IMR-90 (cell line): ENCODE measurements at places on chromosomes 1 and 21. TPM values are rescaled to one million over a fixed set of nuclear protein-coding genes. Genes with fewer than 3 reads are reported as not detected.

Gene SAMSN1
- total RNA-seq, result not detected in 2 replicates

Gene OR13G1
- total RNA-seq, result not detected in 2 replicates

Gene CTSS
- 0.18 and 0.56 TPM in 2 replicates for total RNA-seq

Gene HRNR
- total RNA-seq, result not detected in 2 replicates

DNA sequence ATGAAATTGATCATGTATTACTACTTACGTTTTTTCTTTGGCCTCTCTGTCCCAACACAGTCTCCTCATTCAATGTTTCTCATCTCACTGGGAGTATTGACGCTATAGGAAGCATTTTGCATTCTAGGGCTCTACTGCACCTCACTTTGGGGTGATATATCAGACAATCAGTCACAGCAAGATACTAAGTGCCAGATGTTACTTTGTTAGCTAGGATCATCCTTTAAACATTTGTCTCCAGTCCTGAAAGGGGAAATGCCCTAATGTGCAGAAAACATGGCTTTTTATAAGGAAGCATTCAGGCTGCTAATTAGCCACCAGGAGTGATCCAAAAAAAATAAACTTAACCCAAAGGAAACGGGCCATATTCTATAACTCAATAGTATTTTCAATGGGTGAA is 409.1 kb downstream of the RWDD3 start:
- H3K27me3 ChIP-seq, result no peaks in the 10 kb centered on the region
- no peak overlapping the region for H3K4me3 ChIP-seq
- DNase-seq, result no peak
- no peaks in the 10 kb centered on the region for H3K36me3 ChIP-seq
- H3K27ac ChIP-seq, result no peak overlapping the region

DNA sequence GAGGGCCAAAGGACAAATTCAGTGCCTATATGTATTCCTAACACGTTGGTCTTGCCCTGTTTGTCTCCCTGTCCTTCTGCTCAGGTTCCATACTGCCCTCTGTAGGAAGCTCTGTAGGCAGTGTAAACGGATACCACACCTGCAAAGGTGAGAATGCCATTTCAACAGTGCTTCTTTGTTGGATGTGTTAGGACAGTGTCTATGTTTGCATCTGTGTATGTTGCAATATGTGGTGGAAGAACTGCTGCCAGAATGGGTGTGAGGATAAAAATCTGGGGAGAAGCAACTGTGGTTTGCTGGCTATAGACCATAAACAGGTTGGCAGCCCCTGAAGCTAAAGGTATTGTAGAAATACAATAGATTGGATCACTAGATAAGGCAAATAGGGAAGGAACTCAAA is 113.1 kb upstream of the BMP8A start:
- H3K36me3 ChIP-seq, result peaks cover 29% of the 10 kb centered on the region
- H3K4me3 ChIP-seq, result no peak overlapping the region
- no peak overlapping the region for H3K27ac ChIP-seq
- no peak for DNase-seq

DNA sequence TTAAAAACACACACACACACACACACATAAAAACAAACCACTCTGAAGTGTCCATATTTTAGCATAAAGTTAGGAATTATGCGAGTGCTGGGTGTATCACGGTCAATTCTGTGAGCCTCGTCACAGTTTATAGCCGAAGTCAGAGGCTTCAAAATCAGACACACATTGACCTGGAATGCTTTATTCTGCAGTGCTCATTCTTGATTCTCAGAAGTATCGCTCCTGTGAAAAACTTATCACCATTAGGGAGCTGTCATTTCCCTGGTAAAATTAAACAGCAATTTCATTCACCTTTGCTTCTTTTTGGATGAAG is 8.7 kb upstream of the IRF2BP2 start:
- DNase-seq, result no peak
- no peak overlapping the region for H3K4me3 ChIP-seq
- no peaks in the 10 kb centered on the region for H3K27me3 ChIP-seq
- H3K4me1 ChIP-seq, result peaks cover 28% of the 10 kb centered on the region

DNA sequence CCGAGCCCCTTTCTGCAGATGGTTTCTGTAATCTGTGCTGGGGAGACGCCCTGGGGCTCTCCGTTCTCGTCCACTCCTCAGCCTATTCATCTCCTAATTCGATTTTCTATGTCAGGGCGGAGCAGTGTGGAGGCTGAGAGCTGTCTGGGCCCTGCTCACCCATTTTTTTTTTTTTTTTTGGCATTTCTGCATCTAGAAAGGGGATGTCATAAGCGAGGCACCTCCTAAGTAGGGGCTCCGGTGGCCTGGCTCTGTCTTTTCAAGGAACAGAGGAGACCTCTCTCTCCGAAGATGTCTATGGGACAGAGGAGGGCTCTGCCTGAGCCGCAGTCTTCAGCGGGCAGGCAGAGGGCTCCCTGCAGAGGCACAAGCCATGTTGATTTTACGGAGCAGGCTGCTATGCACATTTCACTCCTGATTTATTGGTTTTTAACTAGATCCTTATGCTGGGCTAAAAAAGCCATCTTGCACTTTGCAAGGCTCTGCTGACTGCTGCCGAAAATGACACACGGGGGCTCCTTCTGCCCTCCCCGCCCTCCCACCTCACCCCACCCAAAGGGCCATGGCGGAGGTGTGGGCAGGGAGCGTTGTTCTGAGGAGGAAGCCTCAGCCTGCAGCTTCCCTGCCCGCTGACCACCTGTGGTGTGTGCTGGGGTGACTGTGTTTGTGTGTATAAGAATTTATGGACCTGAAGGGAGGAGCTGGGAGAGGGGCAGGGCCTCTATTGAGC is 71.0 kb downstream of the FOXD2 start:
- peaks cover 37% of the 10 kb centered on the region for H3K27me3 ChIP-seq
- no peaks in the 10 kb centered on the region for H3K4me1 ChIP-seq
- no peak overlapping the region for H3K27ac ChIP-seq

DNA sequence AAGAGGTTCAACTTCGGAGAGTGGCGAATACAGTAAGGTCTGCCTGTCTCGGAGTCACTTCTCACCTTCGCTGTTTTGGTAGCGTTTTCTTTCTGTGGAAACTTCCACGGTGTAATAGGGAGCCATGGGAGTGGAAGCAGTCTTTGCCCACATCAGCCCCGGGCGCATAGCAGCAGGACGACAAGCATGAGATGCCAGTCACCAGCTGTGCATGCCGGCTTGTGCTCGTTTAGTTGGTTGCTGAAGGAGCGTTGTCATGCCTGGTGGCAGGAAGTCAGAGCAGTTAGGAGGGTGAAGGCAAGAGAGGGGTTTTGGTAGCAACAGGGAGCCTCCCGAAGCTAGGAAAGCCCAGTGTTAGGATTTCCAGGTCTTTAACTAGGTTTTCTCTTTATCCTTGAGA is 58.8 kb downstream of the MRPS6 start:
- H3K27me3 ChIP-seq, result no peaks in the 10 kb centered on the region
- no peak overlapping the region for H3K4me3 ChIP-seq
- DNase-seq, result no peak
- H3K4me1 ChIP-seq, result peaks cover 26% of the 10 kb centered on the region

DNA sequence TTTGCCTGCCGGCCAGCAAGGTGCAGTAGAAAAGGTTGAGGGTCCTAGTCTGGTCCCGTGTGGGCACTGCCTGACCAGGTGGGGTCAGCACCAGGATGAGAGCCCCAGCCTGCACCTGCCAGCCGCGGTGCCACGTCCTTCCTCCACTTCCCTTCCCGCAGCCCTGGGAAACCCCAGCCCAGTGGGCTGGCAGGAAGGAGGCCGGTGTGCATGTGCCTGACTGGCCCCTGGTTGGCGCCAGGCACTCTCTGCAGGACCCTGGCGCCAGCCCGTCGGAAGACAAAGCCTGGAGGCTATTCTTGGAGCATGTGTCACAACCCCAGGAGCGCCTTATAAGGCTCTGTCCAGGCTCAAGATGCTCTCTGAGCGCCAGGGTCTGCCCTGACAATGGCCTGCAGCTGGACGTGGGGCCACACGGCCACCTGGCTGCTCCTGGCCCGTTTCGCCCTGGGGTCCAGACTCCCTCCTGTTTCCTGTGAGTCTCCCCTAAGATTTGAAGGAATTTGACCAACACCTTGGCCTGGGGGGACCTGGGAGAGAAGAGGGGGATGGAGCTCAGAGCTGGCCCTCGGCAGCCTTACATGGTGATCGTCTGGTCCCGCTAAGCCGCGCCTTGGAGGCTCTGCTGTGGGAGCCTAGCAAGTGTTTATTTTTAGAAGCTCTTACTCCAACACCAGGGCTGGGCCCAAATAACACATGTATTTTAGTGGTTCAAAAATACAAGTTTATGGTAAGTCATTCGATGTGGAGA is 31.9 kb upstream of the POFUT2 start:
- no peaks in the 10 kb centered on the region for H3K36me3 ChIP-seq
- peaks cover 41% of the 10 kb centered on the region for H3K4me1 ChIP-seq
- H3K27me3 ChIP-seq, result no peaks in the 10 kb centered on the region
- peak overlapping the region; percentile 64 for H3K27ac ChIP-seq
- peak; percentile 77 for DNase-seq
- H3K4me3 ChIP-seq, result no peak overlapping the region

DNA sequence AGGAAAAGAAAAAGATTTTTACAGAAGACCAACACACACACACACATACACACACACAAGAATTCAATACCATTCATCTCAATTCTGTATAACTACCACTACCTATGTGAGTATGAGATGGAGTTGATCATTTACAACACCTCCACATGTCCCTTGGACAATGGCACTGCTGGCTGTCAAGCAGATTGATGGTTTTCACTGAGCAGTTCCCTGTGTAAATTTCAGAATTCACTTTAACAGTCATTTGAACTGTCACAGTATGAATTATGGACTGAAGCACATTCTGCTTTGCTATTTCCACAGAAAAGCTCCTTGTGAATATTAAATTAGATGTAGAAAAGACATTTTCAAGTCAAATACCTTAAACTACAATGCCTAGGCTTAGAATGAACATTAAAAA is 14.3 kb downstream of the KCNT2 start:
- H3K4me1 ChIP-seq, result no peaks in the 10 kb centered on the region
- no peaks in the 10 kb centered on the region for H3K36me3 ChIP-seq
- no peak overlapping the region for H3K27ac ChIP-seq
- H3K4me3 ChIP-seq, result no peak overlapping the region
- H3K27me3 ChIP-seq, result no peaks in the 10 kb centered on the region

- peaks cover 3% of the 10 kb centered on the region; the same call in 1 of the 2 replicates for H3K4me1 ChIP-seq
- no peak for DNase-seq
- no peaks in the 10 kb centered on the region for H3K27me3 ChIP-seq
- H3K36me3 ChIP-seq, result no peaks in the 10 kb centered on the region
These were observed 90.5 kb downstream of the CDC42BPA start for GRCh38 chr1:227227761-227228160.

- H3K27ac ChIP-seq, result no peak overlapping the region
- no peak overlapping the region for H3K4me3 ChIP-seq
- peak; percentile 32 for DNase-seq
- peaks cover 52% of the 10 kb centered on the region for H3K36me3 ChIP-seq
- H3K27me3 ChIP-seq, result no peaks in the 10 kb centered on the region
- no peaks in the 10 kb centered on the region for H3K4me1 ChIP-seq
These were observed 81.4 kb downstream of the SMYD2 start for GRCh38 chr1:214362188-214362882.

DNA sequence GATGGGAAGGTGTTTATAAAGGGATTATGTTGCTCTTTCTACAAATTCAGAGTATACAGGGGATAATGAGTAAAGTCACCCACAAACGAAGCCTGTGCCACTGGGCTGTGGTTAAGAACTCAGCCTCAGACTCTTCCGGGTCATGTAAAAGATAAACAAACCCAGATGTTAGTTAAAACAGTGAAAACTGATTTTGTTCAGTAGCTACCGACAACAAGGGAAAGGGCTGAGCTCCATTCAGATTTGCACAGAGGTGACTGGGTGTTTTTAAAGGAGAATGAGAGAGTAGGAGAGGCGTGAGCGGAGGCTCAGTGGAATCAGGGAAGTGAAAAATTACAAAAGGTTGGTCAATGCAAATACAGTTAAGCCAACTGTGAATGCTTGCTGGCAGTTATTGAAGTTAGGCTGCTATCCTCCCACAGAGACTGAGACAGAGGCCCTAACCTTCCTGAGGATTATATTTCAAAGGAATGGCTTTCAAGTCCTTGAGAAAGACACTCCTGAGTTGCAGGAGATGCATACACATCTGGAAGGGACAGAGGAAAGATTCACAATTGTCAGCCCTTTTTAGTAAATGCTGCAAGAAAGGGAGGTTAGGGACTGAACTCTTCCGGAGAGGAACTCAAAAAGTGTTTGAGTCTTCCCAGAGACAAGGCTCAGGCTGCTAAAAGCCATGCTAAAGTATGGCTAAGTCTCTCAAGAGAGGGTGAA is 29.9 kb upstream of the SAMD13 start:
- no peak overlapping the region for H3K4me3 ChIP-seq
- H3K4me1 ChIP-seq, result peaks cover 5% of the 10 kb centered on the region; the same call in 1 of the 2 replicates
- no peaks in the 10 kb centered on the region for H3K36me3 ChIP-seq
- peak; percentile 72 for DNase-seq

DNA sequence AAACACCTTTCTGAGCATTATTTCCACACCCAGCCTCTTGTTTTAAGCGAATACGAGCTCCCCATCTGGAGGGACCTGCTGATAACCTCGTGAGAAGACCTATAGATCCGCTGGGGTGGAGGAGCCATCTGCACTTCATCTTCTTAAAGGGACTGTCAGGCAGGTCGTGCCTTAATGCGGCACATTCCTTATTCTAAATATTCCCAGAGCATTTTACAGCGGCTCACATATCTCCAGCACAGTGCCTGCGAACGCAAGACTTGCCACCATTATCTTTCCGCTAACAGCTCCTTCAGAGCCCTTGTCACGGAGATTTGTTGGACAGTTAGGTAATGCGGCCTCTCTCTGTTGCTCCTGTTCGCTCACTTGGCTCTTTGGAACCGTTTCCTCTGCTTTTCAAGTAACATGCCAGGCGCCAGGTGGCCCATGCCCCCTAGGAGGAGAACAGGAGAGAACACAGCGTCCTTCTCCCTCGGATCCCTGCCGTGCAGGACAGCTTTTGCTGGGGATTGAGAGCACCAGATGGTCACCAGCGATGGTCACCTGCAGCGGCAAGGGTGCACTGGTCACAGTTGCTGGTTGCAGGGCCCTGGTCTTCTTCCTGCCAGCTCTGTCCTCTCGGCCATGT is 162.4 kb downstream of the PGBD5 start:
- DNase-seq, result no peak
- H3K27ac ChIP-seq, result no peak overlapping the region
- H3K27me3 ChIP-seq, result no peaks in the 10 kb centered on the region

DNA sequence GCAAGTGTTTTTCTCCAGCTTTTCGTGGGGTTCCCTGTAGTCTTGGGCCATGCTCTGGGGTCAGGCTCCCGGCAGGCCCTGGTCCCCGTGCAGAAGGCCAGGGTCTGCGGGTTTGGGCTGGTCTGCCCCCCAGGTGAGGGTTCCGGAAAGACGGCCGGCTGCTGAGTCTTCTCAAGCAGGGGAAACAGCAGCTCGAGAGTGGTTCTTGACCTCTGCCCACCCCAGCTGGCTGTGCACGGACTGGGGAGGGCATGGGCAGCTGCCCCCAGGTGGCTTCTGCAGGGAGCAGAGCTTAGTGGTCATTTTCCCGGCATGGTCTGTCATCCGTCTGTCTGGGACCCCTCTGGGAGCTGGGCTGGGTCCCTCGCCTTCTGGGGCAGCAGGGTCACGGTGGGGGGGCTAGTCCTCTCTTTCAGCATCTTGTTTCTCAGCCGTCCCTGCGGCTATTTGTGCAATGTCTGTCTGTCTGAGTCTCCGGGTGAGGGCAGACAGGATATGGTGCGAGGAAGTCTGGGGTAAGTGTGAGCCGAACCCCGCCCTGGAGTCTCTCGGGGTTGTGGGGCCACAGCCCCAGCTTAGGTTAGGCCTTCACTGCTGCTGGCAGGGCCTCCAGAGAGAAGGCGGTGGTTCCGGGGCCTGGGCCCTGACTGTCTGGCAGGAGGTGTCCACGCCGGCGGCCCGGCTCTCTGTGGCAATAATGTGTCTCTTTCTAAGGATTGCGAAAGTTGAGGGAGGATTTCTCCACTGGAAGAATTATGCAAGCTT is 6.1 kb downstream of the SKI start:
- H3K27me3 ChIP-seq, result no peaks in the 10 kb centered on the region
- peaks cover 46% of the 10 kb centered on the region for H3K4me1 ChIP-seq
- peak; percentile 87 for DNase-seq
- no peak overlapping the region for H3K4me3 ChIP-seq
- H3K36me3 ChIP-seq, result peaks cover 4% of the 10 kb centered on the region; the same call in 1 of the 2 replicates
